Islet precursor cell (in vitro differentiated cells): ENCODE measurements at places on chromosomes 1 and 21.
A peak's percentile ranks its signal among the peaks of the same experiment; 100 is the strongest.

GRCh38 chr1:19596065-19596713 lies 47.9 kb upstream of the NBL1 start:
- no peak for DNase-seq

- DNase-seq, result no peak
Measured at GRCh38 chr1:206478746-206479145, 8.5 kb downstream of the IKBKE start.

- DNase-seq, result peak; percentile 44
Measured at GRCh38 chr1:15245593-15246360, 1.2 kb upstream of the FHAD1 start.

- peak; percentile 29 for DNase-seq
Measured at GRCh38 chr1:29389533-29390041, 153.3 kb downstream of the PTPRU start.

GRCh38 chr1:154867841-154868605 lies 2.1 kb downstream of the KCNN3 start:
- DNase-seq, result no peak

DNA sequence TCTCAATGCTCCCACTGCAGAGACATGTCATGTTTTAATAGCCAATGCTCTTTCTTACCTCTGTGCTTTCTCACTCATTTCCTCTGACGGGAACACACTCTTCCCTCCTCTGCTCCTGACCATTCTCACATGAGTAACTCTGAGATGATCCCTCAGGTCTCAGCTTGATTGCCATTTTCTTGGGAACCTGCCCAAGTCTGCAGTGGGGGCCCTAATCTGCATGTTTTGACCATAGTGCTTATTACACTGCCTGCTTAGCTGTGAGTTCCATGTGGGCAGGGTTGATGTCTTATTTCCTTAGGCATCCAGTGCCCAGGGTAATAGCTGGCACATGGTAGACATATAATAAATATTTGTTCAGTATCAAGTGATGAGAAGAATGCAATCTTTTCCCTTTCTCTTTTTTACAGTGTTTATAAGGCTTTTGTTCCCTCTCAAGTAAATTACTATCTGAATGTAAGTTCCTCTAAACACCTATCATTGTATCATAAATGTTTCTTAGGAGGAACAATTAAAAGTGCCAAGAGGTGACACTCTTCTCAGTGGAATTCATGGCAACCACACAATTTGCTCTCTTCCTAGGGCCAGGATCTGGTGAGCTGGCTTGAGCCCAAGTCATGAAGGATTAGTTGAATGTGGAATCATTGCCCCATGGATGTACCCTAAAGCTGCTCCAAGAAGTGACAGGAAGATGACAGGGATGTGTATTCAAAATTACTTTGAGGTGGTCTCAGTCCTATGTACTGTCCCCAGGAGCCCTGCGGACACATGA lies 485.4 kb upstream of the USP24 start:
- no peak for DNase-seq

- DNase-seq, result no peak
Measured at GRCh38 chr1:28322194-28322593, 6.6 kb upstream of the MED18 start.

DNA sequence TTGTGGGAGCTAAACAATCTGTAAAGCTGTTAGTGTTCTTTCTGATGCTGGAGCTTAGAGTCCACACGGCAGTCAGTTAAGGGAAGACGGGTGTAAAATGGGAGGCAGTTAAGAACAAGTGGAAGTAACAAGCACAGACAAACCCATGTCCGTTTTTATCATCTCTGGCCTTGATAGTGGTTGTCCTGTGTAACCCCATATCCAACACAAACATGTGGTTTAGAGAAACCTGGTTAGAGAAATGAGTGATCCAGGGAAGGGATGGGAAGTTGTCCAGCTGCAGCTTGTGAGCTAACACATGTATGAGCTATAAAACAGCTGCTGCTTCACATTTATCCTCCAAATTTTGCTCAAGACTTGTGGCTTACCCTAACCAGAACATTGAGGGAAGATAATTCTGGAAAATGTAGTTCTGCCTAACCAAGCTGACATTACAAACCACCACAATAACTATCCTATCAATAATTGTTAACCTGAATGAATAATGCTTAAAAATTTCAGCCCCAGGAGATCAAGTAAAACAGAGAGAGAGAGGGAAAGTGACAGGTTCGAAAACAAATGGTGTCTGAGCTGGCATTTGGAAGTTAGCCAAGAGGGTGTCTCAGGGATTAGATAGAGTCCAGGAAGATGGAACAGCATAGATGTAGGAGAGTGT lies 10.6 kb upstream of the C1orf162 start:
- no peak for DNase-seq

DNA sequence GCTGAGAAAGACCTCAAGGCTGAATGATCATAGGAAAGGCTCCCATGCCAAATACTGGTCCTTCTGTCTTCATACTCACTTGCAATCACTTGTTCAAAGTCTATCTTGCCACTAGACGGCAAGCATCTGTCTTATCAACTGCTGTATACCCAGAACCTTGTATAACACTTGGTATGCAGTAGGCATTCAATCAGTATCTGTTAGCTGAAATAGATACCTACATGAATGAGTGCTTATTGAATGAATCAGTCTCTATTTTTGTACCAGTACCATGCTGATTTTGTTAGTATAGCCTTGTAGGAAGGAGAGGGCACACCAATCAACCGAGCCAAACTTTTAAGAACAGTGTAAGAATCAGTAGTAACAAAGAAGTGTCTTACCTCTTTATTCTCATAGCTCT lies 80.6 kb downstream of the NIBAN1 start:
- DNase-seq, result no peak

GRCh38 chr1:116375148-116375886 lies 2.3 kb downstream of the ATP1A1 start:
- DNase-seq, result no peak
